ENCODE measurements at places on chromosomes 3 and 15.

- DNase-seq: no peak
These were observed 23.0 kb downstream of the AP3S2 start for GRCh38 chr15:89870688-89871288.

DNA sequence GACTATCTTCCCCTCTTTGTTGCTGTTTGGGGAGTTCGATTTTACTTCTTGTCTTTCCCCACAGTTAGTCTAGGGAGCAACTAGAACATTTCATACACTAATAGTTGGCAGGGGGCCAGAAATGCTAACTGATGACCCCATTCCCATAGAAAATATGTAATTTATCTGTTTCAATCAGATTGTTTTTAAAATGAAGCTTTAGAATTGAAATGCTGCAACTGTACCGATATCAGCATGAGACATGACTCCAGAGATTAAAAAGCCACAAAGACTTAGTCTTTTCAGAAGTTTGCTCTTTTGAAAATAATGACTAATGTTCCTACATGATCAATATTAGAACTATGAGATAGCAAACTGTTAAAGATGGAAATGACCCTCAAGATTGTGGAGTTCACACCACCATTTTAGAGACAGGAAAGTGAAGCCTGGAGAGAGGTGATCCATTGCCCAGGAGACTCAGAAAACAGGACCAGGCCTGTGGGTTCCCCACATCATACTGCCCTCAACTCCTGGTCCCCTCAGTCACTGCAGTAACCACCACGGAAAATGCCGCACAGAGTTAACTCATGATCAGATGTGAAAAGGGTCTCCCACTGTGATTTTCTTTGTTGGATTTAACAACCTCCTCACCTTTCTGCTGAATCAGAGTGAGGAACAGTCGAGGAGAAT, 130.3 kb downstream of the CHDH start:
- DNase-seq: no peak

DNA sequence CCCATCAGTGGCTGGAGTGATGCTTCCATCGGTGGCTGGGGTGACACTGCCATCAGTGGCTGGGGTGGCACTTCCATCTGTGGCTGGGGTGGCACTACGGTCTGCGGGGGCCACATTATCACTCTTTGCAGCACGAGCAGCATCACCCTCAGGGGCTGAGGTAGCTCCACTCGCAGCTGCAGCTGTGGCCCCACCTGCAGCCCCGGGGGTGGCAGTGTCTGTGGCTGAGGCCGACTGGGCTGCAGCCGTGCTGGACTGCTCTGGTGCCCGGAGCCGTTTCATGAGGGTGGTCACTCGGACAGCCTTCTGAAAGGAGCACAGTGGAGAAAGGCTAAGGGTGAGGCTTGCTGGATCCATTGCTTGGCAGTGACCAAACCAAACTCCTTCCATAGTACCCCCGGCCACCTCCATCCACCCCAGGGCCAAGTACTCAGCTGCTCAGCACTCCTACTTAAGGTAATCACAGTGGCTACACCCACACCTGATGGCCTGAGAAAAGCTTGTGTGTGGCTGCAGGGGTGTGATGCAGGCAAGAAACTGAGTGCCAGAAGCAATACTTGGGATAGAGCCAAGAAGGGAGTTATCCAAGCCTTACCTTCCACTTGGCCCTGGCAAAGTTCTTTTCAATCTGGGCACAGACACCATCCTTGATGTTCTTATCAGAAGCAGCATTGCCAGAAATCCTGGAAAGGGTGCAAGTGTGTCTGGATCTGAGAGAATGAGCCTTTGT, 3.4 kb upstream of the TRAIP start:
- no peak for DNase-seq

DNA sequence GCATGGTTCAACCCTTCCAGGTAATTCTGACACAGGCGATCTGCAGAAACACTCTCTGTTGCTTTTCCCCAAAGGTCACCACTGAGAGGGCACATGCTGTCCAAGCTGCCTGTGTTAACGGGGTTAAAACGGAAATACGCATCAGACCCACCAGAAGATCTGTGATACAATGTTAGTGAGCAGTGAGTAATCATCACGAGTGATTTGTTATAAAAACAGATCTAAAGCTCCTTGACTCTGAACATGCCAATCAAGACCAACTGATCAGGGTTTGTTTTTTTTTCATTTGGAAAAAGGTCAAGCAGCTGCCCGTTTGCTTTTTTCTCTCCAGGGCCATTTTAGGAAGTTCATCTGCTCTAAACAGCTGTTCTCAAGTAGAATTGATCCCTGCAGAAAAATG, 43.2 kb downstream of the FGF12 start:
- DNase-seq: no peak

GRCh38 chr15:87648278-87648677, 608.3 kb downstream of the NTRK3 start:
- no peak for DNase-seq

DNA sequence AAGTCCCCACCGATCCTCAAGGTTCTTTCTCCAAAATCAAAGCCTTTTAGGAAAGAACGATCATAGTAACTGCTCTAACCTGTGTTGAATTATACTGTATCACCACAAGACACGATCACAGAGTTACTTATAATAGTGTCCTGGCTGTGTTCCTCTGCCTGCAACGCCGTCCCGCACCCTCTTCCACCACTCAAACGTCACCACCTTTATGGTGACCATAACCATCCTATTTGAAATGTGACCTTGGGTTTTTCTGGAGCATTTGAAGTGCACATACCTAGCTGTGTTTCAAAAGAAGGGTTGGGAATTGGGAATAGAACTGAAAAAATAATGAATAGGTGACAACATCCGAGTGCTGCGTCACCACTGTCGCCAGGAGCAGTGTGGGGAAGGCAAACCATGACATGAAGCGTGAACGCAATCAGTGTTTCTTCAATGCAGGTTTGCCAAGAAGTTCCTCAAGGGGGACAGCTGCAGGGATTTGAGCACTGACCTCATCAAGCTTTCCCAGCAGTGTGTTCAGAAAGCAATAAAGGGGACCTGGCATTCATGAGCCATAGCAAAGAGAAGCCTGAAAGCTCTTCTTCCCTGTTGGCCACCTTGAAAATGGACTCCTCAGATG, 769 bp upstream of the SELENOS start:
- no peak for DNase-seq

- no peak for DNase-seq
These were observed 186.0 kb upstream of the LPP start for GRCh38 chr3:187967993-187968392.

- no peak for DNase-seq
These were observed 472.3 kb upstream of the CBLB start for GRCh38 chr3:106341087-106341486.

GRCh38 chr3:195170496-195170895, 100.5 kb downstream of the XXYLT1 start:
- no peak for DNase-seq

- no peak for DNase-seq
These were observed 82.0 kb downstream of the LIPC start for GRCh38 chr15:58513726-58514336.

GRCh38 chr3:149233323-149233722, 11.7 kb upstream of the CP start:
- no peak for DNase-seq

DNA sequence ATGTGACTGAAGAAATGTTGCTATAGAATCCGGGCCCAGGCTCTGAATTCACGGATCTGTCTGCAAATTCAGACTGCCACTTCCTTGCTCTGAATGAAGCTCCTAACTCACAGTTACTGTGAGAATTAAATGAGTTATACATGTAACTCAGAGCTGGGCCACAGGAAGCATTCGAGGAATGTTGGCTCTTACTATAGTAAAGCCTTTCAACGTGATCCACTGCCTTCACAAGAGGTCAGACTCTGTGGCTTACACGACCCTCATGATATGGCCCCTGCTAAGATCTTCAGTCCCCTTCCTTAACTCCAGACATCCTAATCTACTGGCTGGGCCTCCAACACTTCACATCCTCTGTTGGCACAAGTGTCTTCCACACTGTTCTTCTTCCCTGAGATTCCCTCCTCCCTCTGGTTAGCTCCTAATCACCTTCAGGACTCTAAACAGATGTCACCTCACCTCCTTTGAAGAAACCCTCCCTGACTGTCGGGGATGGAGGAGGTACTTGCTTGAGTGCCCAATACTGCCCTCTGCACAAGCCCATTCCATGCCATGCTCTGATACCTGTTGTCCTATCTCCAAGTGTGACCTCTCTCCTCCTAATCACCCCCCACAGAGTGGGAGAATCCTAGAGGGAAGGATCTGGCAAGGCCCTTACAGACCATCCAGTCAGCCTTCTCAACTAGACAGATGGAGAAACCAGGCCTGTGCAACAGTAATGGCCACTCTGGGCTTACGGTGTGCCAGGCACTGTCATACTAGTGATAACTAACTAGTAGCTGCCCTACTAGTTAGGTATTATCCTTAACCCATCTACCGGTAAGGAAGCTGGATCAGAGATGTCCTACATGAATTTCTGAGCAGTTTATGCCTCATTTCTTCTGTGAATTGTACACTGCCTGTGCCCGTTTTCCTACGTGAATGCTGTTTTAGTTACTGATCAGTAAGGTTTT, 1.3 kb downstream of the ACTR8 start:
- DNase-seq: no peak

DNA sequence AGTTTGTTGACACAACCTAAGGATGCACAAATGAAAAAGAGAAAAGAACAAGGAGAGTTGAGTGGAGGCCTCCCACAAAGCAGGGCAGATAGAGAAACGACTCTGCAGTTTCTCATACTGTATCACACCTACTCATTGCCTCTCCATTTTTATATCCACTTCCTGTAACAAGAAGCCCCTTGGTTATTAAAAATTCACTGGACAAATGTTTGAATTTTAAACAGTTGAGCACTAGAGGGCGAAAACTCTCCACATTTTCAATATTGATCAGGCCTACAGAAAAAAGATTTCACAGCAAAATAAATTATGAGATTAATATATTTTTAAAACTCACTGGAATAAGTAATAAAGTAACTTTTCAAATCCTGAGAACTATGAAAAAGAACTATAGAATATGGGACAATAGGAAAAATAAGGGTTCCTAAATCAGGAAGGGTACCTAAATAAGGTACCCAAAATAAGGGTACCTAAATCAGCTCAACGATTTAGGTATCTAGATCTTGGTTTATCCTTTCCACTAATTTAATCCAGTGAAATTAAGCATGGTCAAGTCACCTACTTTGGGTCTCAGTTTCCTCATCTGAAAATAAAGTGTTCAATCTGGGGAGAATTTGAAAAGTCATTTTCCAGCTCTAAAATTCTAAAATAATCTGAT, 47.0 kb upstream of the PPIB start:
- no peak for DNase-seq

- no peak for DNase-seq
These were observed 98.5 kb upstream of the SLC2A2 start for GRCh38 chr3:171125010-171125409.
